ENCODE measurements at places on chromosomes 3 and 15.

- no peak for DNase-seq
These were observed 440.7 kb upstream of the THBS1 start for GRCh38 chr15:39140060-39140604.

DNA sequence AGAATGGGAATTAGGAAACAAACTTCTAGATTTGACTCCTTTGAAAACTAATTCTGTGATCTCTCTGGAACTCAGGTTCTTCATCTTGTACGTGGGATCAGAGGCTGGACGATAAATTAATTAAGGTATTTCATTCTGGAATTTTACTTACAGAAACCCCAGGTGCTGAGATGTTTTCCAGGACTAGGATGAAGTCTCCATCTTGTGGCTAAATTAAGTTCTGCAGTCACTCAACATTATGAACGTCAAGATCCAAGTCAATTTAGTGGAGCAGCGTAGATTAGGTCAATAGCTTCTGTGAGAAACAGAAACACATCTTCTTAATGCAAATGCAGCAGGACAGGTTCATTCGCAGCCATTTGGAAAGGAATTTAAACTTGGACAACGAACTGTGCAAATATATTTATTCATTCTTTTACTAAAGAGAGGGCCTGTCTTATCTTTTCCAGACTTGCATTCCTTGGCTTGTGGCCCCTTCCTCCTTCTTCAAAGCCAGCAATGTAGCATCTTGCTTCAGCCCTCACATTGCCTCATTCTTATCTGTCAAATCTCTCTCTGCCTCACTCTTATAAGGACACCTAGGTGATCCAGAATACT lies 26.7 kb upstream of the TMC3 start:
- no peak for DNase-seq

- peak; percentile 83 for DNase-seq
These were observed at the start of gene C15orf62 for GRCh38 chr15:40769274-40770146. Gene C15orf62 (plus strand): TSS chr15:40769980. CDS start chr15:40770496, 516 bp downstream.

- DNase-seq, result no peak
These were observed 70.1 kb downstream of the TRAK1 start for GRCh38 chr3:42161050-42161935.

DNA sequence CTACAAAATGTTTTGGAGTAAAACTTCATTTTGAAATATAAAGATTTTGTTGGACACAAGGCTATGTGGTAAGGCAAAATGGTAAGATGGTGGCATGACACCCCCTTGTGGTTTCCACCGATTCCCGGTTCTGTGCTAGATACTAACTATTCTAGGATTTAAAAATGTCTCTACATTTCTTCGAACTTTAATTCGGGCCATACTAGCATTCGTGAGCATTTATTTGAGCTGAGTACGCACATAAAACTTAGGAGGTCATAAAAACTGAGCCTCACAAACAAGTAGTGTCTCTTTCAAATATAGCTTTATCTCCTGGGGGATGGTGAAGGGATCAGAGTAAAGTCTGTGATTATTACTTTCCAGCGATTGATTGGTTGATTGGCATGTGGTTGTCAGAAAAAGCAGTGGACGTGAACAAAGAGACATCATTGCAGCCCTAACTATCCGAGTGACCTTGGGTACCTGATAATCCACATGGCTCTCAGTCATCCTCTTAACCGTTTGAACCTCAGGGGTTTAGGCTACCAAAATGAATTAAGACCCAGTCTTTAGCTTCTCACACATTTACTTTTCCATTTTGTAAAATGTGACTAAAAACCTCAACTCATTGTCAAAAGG lies 1.1 kb upstream of the ZNF639 start:
- DNase-seq, result peak; percentile 7

- no peak for DNase-seq
These were observed 26.5 kb downstream of the CFAP161 start for GRCh38 chr15:81160312-81161159.

GRCh38 chr15:58842713-58843396 lies 71.8 kb downstream of the MINDY2 start:
- no peak for DNase-seq

DNA sequence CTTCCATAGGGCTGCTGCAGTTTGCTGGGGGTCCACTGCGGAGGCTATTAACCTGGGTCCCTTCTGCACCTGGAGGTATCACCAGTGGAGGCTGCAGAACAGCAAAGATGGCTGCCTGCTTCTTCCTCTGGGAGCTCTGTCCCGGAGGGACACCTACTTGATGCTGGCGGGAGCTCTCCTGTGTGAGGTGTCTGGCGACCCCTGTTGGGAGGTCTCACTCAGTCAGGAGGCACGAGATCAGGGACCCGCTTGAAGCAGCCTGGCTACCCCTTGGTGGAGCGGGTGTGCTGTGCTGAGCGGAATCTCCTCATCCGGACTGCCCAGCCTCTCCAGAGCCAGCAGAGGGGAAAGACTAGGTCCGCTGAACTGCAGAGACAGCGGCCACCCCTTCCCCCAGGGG lies 56.0 kb upstream of the CTXND1 start:
- no peak for DNase-seq

DNA sequence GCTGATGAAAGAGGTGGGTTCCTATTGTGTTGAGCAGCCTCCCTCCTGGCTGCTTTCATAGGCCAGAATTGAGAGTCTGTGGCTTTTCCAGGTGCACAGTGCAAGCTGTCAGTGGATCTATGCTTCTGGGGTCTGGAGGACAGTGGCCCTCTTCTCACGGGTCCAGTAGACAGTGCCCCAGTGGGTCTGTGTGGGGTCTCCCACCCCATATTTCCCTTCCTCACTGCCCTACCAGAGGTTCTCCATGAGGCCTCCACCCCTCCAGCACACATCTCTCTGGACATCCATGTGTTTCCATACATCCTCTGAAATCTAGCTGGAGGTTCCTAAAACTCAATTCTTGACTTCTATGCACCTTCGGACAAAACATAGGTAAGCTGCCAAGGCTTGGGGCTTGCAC lies 201.2 kb downstream of the FAM43A start:
- DNase-seq, result no peak

- peak; percentile 16 for DNase-seq
These were observed at the start of gene PLXNB1 for GRCh38 chr3:48429960-48430707. Gene PLXNB1 (minus strand): TSS chr3:48430086. CDS start chr3:48424611, 5,475 bp downstream.

DNA sequence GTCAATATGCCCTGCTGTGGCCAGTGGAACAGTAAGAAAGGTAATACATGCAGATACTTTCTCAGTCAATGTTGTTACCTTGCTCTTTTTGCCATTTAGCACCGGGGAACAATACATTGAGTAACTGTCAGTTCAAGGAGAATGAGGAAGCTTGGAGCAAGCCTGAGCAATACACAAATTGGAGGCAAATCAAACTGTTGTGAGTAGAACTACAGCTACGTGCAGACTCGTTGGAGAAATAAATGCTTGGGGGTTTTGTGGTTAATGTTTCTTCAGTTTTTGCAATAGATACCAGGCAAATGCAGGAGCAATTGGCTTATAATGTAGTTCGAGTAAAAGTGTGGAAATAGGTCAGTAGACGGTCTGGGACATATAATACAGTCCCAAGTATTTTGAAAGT lies 587.3 kb upstream of the ROBO1 start:
- DNase-seq, result no peak

- no peak for DNase-seq
These were observed 1.6 kb upstream of the UBE2Q2 start for GRCh38 chr15:75841626-75842025.

GRCh38 chr3:35727179-35727578 lies 87.9 kb downstream of the ARPP21 start:
- no peak for DNase-seq

GRCh38 chr15:88181613-88182012 lies 74.9 kb downstream of the NTRK3 start:
- no peak for DNase-seq

DNA sequence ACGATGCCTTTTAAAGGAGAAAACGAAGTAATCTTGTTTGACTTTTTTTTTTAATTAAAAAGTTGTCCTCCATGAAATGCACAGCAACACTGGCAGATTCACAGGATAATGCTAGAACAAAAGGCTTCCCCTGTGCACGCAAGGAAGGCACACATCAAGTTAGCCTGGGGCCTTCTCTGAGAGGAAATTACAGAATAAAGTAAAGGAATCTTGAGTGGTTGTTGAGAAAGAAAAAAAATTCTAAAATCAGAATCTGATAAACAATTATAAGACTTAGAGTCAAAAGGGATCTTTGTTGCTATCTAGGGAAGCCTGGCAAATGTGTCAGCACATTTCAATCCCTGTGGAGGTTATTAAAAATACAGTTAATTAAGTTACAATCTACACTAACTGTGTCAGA lies 946.0 kb downstream of the IGSF11 start:
- DNase-seq, result no peak

DNA sequence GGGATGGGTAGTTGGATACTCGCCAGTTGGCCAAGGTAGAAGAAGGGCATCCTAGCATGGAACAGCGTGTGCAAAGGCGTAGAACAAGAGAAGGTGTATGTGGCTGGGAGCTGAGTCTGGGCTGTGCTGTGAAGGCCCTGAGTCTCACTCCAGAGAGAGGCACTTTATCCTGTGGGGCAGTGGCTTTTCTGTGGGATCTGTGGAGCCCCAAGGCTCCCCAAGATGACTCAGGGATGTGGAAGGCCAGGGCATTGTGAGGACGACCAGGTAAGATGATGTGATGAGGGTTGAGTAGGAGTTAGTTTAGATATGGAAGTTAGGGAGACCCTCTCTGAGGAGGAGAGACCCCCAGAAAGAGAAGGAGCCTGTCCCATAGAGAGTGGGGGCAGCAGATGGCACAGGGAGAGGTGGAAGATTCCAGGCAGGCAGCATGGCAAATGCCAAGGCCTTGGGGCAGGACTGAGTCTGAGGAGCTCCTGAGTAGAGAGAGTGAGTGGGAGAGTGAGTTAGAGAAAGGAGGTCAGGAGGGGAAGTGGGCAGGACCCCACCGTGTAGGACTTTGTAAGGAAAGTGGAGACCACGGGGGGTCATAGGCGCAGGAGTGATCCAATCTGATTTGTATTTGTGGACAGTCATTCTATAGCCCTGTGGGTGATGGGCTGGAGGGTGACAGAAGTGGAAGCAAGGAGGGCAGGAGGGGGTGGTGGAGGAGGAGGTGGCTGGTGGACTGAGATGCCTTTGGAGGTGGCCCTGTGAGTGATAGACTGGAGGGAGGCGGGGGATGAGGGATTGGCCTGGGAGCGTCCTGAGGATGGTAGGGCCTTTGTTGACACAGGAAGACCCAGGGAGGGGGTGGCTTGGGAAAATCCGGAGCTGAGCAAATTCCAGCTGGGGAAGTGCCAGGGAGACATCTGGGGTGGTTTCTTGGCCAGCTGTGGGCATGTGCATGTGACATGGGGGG lies 50.3 kb downstream of the FBLN2 start:
- DNase-seq, result no peak

DNA sequence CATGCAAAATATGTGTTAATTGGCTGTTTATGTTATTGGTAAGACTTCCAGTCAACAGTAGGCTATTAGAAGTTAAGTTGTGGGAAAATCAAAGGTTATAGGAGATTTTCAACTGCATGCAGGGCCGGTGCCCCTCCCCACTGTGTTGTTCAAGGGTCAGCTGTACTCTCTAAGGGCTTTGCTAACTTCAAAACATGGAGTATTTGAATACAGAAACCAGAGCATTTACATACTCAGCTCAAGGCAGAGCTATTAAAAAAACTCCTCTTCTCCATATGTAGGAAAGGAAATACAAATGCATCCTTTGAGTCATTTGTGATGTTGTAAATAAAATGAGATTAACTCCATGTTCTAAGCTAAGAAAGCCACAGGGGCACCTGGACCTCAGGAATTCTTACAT lies 16.8 kb downstream of the IL17RB start:
- DNase-seq, result no peak

DNA sequence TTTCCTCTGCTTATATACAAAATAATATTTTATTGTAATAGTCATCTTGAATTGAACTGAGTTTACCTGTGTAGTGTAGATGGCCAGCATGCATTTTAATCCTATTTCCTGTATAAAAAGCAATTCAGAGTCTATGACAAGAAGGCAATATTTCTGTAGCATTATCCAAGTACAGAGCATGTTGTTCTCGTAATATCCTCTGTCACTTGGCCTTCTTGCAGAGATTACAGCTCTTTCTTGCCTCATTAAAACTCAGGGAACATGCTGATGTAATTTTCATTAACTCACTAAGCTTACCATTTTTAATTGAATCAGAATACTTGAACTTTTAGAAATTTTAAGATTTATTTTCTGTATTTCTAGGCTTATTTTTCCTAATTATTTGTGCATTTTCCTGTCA lies 203.3 kb upstream of the AGTR1 start:
- DNase-seq, result no peak

DNA sequence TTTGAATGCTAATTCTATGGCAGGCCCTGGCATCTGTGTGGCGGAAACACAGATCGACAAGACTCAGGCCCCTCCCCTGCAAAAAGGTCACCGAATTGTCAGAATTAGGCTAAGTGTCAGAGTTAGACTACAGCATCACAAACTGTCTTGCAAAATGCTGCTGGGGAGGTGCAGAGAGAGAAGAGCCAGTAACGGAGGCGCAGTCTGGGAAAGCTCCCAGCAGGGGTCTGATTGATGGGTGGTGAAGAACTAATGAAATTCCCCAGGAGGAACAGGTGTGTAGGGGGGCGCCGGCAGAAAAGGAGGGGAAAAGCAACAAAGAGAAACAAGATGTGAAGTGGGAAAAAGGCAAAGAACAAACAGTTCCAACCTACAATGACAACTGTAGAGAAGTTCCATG lies 72.7 kb upstream of the TAMM41 start:
- no peak for DNase-seq

DNA sequence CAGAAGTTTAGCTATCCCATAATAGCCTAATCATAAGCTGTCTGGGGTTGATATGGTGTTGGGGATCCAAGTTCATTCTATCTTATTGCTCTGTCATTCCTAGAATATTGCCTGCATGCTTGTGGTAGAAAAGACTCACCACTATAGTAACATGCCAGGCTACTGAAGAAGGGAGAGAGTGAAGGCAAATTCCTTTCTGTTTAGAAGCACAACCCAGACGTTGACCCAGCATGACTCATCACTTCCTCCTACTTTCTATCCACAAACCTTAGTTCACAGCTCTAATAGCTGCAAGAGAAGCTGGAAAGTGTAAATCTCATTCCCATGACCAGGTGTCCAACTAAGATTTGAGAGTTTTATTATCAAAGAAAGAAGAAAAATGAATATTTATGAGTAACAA lies 57.8 kb upstream of the NMD3 start:
- DNase-seq, result no peak

GRCh38 chr3:27559835-27560234 lies 75.7 kb upstream of the SLC4A7 start:
- DNase-seq, result no peak

DNA sequence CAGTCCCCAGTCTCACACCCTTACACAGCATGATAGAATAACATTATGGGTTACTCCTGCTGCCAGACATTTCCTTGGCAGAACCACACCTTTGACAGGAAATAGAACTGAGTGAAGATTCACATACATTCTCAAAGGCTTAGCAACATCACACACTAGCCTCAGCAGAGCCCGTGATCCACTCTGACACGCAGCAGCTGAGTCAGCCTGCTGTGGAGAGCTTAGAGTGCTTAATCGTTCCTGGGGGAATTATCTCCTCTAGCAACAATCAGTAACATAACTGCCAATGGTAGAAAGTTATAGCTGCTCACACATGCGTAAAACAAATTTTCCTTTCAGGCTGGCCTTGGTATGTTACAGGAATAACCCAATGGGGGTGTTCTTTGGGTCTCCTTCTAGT lies 382.1 kb downstream of the GAP43 start:
- DNase-seq, result no peak

All from activated naive CD8-positive, alpha-beta T cell treated with anti-CD3 and anti-CD28 coated beads for 36 hours (primary cell).